HCEC 1CT (cell line): ENCODE measurements at places on chromosomes 16 and 17.

GRCh38 chr16:3282103-3282729, 1.1 kb upstream of the ZNF263 start:
- DNase-seq = no peak

DNA sequence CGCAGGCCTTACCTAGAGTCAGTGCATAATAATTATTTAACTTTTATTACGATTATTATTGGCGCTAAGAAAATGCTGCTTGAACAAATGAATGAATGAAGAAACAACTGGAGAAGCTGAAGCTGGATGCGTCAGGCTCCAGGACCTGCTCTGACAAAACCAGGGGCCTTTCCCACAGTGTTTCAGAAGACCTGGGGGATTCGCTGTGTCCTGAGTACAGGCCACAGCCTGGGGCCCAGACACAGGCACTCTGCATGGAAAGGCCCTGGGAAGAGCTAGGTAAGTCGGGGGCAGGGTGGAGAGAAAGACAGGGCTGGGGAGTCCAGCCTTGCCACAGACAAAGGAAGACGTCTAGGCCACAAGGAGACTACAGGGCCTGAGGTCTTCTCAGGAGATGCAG, 226.1 kb downstream of the ZNF423 start:
- no peak for DNase-seq

GRCh38 chr17:45809499-45809898, 25.4 kb downstream of the CRHR1 start:
- no peak for DNase-seq

DNA sequence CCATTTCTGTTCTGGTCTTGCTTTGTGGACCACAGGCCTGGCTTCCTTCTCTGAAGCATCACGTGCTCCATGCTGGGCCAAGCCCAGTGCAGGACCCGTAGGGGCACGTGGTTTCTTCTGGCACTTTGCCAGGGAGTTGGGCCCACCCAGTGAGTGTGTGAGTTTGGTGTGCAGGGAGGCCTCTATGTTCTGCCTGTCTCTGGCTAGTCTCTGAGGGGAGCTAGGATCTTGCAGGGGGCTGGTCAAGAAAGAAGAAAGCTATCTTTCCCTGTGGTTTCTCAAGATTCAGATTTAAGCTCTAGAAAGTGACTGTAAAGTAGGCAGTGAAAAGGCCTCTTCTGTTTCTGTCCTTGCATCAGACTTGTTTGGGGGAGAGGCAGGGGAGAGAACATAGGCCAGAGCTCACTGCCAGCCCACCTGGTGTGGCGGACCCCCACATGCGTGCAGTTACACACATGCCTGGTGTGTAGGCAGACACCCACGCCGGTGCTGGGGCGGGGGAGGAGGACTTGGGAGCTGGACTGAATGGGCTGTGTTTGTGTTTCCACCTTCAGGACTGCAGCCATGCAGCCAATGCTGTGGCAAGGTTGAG, 11.8 kb downstream of the LASP1 start:
- DNase-seq = no peak

GRCh38 chr17:55563363-55563762, 52.1 kb upstream of the SMIM36 start:
- DNase-seq = no peak

GRCh38 chr17:39118674-39119419, 32.6 kb downstream of the PLXDC1 start:
- DNase-seq = no peak

DNA sequence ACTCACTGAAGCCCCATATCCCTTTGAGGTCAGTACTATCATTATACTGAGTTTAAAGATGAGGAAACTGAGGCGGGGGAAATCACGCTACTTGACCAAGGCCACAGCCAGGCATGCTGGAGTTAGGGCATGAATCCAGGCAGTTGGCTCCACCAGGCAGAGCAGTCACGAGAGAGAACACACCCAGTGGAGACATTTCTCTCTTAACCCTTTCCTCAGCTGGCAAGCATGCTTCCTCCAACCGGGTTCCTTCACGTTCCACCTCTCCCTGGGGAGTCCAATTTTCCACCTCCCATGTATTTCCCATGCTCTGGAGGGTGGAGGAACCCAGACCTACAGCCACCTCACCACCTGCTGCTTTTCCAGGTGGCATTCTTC, 32.8 kb downstream of the VAC14 start:
- no peak for DNase-seq

- peak; percentile 46 for DNase-seq
Observed at GRCh38 chr16:57178793-57179212, 7.0 kb downstream of the PSME3IP1 start.

GRCh38 chr16:50909831-50910735, 168.2 kb downstream of the CYLD start:
- DNase-seq = no peak

DNA sequence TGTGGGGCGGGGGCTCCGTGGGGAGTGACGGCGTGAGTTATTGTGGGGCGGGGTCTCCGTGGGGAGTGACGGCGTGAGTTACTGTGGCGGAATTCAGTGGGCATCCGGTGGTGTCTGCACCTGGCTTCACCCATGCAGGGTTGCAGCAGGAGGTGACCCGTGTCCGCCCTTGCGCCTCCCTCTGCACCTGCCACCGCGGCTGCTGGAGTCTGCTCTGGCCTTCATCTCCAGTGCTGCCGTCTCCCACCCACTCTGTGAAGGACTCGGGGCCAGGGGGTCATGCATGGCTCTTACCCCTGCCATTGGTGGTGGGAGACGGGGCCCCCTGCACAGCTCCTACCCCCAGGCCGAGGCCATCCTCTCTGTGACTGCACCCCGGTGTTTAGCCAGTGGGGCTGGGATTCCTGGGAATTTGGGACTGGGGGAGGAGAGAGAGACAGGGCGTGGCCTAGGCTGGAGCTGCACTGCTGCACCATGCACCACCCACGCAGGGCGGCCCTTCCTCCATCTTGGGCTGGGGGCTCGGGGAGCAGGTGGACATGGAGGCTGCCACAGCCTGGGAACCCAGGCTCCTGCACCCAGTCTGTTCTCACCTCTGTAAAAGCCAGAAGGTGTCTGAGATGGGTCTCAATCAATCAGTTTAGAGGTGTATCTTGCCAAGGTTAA, 1.3 kb upstream of the PABPN1L start:
- no peak for DNase-seq

DNA sequence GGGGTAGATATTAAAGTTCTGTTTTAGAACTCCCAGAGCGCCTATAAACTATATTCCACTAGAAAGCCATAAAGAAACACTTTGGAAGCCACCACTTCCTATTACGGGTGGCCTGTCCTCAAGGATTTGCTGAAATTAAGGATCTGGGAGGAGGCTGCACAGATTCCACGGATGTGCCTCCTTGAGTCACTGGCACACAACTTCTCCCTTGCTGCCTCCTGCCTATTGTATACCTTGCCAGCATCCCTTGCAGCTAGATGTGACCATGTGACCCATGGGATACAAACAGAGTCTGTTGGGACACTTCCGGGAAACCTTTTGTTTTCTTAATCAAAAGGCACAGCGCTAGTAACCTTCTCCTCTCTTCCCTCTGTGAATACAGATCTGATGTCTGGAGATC, 263.0 kb downstream of the C16orf95 start:
- DNase-seq = no peak
